ENCODE measurements at places on chromosomes 3 and 15.

DNA sequence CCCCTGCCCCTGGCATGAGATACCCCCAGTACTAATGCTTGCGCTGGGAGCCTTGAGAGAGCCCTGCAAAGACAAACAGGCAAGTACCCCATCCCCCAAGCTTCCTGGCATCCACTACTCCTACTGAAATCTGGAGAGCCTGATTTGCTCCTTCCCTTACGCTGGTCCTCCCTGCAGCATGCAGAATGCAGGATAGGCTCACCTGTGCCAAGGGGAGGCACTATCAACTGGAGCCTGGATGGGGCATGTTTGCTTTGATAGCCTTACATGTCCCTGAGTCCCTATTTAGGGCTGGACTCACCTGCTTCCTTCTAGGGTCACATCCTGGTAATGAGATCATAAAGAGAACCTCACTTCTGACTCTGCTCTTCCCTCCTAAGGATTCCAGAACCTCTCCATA lies 42.9 kb downstream of the RAB11A start:
- DNase-seq: no peak

GRCh38 chr3:53303549-53303948 lies 43.8 kb downstream of the DCP1A start:
- DNase-seq: no peak

DNA sequence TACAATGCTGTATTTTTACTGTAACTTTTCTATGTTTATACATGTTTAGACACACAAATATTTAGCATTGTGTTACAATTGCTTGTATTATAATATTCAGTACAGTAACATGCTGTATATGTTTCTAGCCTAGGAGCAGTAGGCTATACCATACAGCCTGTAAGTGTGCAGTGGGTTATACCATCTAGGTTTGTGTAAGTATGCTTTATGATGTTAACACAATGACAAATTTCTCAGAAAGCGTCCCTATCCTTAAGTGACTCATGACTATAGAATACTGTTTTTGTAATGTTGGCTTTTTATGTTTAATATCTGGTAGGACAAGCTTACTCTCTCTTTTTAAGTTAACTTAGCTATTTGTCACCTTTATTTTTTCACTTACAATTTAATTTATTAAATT lies 127.5 kb upstream of the THRB start:
- no peak for DNase-seq

DNA sequence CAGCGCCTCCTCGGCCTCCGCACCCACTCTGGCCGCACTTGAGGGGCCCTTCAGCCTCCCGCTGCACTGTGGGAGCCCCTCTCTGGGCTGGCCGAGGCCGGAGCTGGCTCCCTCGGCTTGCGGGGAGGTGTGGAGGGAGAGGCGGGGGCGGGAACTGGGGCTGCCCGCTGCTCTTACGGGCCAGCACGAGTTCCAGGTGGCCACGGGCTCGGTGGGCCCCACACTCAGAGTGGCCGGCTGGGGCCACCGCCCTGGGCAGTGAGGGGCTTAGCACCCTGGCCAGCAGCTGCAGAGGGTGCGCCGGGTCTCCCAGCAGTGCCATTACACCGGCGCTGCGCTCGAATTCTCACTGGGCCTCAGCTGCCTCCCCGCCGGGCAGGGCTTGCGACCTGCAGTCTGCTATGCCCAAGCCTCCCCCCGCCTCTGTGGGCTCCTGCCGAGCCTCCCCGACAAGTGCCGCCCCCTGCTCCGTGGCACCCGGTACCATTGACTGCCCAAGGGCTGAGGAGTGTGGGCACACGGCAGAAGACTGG lies 167.1 kb upstream of the PLSCR5 start:
- no peak for DNase-seq

DNA sequence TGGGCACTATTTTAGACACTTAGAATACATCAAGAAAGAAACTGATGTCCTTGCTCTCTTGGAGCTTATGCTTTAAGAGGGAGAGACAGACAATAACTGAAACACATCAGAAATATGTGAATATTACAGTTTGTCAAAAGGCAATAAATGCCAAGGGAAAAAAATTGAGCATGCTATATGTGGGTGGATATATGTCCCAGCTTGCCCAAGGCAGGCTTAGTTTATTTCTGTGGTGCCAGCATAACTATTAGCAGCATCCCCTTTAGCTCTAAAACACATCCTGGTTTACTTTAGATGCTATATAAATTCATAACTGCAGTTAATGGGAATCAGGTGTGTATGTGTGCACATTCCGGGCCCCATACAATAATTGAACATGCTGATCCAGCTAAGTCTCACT lies 191.2 kb upstream of the PDZRN3 start:
- DNase-seq: no peak

DNA sequence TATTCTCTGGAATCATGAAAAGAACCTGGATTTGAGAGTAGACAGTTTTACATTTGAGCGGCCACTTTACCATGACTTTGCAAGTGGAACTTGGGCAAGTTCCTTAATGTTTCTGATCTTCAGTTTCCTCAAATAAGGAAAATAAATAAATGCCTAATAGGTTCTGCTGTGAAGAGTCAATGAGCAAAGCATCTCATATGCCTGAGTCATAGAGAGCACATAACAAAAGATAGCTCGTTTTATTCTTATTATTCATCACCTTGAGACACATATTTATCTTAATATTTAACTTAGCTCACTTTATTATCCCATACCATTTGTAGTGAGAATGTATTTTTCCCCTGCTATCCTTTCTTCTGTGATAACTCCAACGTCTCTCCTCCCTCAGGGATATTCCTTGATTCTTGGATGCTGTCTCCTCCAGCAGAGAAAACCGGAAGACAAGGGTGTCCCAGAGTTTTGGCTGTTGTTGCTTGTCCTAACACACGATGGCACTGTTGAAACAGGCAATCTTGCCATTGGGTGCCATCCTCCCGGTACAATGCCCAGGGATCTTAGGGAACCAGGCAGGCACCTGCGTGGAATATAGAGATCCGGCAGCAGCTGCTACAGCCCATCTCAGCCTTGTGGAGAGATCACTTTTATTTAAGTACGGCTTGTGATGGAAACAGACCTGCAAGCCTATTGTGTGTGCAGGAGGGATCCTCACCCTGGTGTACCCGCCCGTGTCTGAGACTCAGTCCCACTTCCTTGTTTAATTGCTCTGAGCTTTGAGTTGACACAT lies 33.3 kb upstream of the VPS33B start:
- peak; percentile 35 for DNase-seq

GRCh38 chr15:35060591-35060990 lies 24.5 kb downstream of the NANOGP8 start:
- peak; percentile 43 for DNase-seq

DNA sequence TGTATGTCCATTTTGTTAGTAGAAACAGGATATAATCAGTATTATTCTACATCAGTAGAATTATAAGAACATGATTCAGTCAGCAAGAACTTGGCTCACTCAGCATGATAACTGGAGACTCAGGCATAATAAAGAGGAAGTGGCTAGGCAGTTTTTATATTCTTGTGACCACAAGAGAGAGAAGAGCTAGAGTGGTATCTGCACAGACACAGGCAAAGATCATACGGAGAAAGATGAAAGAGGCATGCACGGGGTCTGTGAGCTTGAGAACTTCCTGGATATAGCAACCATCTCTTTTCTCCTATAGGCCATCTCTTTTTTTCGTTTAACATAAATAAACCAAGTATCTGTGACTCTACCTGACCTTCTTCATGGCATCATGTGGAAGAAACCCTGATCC lies 46.8 kb downstream of the MYO5A start:
- DNase-seq: peak; percentile 92

- no peak for DNase-seq
These were observed 64.3 kb downstream of the OSTN start for GRCh38 chr3:191263365-191263764.

DNA sequence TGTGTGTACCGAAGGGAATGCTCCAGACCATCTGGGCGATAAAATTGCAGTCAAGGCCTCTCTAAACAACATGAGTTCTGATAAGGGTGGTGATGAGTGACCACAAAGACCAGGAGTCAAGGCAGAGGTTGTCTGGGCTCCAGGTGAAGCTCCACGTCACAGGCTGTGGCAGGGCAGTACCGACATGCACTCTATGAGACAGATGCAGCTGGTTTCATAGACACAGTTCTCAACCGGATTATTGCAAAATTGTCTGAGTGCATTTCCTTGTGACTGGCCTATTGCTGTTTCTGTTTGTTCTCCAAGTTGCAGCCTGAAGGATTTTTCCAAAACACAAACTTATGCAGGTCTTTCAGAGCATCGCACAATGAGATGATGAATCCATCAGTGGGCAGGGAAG lies 157.5 kb upstream of the HES1 start:
- DNase-seq: peak; percentile 76

GRCh38 chr3:133828576-133829309 lies 23.1 kb downstream of the SRPRB start:
- DNase-seq: no peak

DNA sequence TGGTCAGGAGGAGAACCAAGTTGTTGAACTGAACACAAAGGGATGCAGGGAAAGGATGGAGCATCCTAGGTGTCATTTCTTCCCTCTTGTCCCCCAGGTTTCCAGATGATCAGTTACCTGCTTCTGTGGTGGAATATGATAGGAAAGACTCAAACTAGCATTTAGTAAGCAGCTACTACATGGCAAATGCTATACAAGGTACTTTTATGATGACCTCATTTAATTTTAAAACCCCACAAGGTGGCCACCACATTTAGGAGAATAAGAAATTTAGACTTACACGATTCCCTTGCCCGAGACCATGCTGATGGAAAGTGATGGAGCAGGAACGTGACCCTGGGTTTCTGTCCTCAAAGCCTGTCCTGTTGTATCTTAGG lies 40.9 kb downstream of the CCR4 start:
- DNase-seq: no peak

DNA sequence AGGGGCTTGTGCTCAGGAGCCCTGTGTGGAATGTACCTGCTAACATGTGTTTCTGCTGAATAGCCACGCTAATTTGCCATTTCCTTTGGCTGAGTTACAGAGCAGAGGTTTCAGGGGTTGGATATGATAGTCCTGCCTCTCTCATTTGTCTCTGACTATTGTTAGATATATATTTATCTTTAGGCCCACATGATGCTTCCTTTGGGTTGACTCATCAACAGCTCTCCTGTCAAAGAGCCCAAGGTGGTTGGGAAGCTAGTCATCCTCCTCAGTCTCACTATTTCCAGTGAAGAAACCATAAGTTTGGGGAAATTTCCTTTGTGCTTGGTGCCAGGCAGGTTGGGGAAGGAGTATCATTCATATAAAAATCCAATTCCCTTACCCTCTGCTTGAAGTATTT lies 1194.6 kb downstream of the ZPLD1 start:
- DNase-seq: no peak

DNA sequence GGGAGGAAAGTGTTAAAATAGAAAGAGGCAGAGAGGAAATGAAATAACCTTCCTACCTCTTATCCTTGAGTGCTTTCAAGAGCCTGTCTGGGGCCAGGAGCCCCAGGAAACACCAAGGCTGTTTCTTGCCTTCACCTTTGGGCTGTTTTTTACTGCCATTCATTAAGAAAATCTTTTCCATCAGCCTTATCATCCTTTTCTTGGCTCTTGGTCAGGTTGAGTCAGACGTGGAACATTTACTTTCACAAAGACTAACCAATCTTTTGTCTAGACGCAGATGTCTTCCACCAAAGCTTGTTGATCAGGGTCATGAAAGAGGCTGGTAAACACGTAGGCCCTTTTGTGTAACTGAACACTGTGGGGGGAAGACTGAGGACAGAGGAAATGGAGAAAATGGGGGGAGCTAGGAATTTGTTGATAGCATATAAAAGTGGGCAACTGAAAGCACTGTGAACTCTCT lies 151.0 kb upstream of the THBS1 start:
- peak; percentile 98 for DNase-seq

GRCh38 chr3:177108648-177109047 lies 88.6 kb downstream of the TBL1XR1 start:
- DNase-seq: no peak

DNA sequence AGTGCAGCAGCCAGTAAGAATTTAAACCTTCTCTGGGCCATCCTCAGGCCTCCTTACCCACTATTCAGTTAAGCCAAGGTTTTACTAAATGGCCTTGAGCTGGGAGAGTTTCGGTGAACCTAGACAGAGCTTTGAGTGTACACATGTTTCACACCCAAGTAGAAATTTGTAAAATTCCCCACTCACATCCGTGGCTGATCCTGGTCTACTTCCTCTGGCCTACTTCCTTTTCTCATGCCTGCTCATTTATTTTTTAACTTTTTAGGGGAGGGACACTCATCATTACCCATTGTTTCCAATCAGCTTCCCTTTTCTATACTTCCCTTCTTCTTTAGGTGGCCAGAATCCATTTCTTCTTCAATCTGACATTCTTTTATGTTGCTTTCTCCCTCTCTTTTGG lies 7.6 kb downstream of the CX3CR1 start:
- DNase-seq: no peak

DNA sequence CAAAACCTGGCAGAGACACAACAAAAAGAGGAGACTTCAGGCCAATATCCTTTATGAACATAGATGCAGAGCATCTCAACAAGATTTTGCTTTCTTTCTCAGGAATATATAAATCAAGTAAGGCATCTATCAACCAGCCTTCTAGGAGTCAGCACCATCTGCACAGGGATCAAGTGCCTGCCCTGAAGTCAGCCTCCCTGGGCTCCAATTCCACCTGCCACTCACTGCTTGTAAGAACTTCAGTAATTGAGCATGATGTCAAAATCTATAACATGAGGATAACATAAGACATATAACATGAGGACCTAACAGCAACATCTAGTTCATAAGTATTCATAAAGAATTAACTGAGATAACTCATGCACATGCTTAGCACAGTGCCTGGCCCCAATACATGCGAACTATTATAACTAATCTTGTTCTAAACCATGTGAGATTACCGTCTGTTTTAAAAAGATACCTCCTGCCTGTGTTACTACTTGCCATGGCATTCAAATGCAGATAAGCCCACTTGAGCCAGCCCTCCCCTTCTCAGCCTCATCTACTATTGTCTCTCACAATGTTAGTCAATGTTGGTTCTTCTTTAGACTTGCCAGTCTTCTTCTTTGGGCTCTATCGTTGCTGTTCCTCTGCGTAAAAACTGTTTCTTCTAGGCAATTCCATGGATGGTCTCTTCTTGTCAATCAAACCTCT lies 91.6 kb downstream of the PLD1 start:
- no peak for DNase-seq

DNA sequence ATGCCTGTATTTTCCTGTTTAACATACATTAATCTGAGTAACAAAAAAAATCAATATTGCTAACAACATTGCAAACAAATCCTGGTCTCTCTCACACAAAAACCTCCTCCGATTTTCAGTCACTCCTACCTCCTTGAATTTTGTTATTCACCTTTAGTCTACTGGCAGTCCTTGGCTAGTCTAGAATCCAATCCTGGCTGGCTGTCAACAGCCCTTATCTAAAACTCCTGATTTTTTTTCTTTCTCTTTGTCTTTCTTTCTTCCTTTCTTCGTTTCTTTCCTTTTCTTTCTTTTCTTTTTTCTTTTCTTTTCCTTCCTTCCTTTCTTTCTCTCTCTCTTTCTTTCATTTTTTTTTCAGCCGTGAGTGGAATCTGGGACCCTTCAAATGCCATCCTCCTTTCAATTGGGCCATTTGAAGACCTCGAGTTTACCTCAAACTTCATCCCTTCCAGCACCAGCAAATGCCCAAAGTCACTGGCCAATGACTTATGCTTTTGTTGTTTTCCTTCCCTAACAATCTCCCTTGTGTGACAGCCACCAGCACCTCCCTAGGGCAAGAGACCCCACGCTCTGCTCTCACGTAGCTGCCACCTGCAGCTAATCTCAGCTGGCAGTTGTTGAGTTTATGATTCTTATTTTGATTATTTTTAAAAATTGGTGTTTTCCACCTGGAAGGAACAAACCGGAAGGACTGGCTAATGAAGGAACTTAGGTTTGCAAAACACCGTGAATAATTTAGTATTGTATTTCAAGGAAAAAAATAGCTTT lies 6.8 kb upstream of the ONECUT1 start:
- DNase-seq: no peak

GRCh38 chr3:194967151-194968117 lies 281.8 kb downstream of the FAM43A start:
- no peak for DNase-seq
